Substantia nigra (tissue), 51 donors: ENCODE measurements at places on chromosomes 4 and X.

- no peak for DNase-seq
Observed at GRCh38 chrX:37958525-37959211, 47.7 kb upstream of the SYTL5 start.

GRCh38 chr4:128908735-128909134 lies 99.2 kb downstream of the JADE1 start:
- no peak for DNase-seq

GRCh38 chrX:13283512-13283911 lies 36.3 kb downstream of the ATXN3L start:
- DNase-seq: no peak

GRCh38 chr4:77636902-77637301 lies 31.3 kb downstream of the CXCL13 start:
- no peak for DNase-seq

GRCh38 chrX:33447285-33447684 lies 235.9 kb upstream of the DMD start:
- no peak for DNase-seq

- DNase-seq: no peak
Observed at GRCh38 chr4:86038037-86038436, 321.8 kb downstream of the MAPK10 start.

DNA sequence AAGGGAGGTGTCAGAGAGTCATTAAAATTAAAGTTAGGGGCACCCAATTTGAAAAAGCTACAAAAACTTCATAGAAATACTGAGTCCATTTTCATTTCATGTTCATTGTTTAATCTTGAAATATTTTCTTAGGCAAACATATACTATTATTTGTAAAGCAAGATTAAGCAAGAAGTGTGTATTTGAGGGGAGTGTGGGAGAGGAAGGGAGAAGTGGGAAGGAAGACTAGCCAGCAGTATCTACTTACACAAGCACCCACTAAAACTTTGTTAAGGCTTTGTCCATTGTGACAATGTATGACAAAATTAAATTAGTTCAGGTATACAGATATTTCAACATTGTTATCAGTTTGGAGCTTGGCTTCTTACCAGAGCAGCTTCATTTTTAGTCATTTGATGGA lies 222.9 kb downstream of the ARHGAP24 start:
- DNase-seq: no peak

DNA sequence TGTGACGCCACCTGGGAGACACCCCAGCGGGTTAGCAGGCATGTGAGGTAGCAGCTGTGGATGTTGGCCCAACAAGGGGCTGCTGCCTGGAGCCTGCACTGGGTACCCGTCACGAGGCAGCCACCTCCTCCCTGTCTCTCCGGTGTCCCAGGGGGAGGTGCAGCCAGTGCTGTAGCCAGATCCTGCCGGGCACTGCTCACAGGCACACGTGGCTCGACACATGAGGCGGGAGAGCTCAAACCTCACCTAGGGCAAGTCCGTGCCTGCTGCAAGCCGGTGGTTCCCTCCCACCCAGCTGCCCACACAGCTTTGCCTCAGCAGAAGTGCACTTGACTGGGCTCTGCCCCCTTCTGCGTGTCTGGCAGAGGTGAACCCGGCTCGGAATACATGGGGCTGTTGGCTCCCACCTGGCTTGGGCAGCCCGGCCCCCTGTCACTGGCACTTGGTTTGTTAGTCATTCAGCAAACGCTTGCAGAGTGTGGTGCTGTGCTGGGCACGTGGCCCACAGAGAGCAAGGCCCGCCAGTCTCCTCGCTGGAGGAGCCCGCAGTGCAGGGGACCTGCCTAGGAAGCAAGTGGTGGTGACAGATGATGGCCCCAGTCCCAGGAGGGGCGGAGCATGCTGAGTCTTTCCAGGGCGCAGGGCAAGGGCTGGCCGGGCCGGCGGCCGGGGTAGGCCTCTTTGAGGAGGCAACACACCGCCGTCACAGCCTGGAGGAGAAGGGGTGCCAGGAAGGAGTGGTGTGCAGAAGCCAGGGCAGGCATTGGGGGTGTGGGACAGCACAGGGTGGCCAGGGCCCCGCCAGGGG lies 10.1 kb upstream of the SH3TC1 start:
- peak; percentile 43 for DNase-seq

DNA sequence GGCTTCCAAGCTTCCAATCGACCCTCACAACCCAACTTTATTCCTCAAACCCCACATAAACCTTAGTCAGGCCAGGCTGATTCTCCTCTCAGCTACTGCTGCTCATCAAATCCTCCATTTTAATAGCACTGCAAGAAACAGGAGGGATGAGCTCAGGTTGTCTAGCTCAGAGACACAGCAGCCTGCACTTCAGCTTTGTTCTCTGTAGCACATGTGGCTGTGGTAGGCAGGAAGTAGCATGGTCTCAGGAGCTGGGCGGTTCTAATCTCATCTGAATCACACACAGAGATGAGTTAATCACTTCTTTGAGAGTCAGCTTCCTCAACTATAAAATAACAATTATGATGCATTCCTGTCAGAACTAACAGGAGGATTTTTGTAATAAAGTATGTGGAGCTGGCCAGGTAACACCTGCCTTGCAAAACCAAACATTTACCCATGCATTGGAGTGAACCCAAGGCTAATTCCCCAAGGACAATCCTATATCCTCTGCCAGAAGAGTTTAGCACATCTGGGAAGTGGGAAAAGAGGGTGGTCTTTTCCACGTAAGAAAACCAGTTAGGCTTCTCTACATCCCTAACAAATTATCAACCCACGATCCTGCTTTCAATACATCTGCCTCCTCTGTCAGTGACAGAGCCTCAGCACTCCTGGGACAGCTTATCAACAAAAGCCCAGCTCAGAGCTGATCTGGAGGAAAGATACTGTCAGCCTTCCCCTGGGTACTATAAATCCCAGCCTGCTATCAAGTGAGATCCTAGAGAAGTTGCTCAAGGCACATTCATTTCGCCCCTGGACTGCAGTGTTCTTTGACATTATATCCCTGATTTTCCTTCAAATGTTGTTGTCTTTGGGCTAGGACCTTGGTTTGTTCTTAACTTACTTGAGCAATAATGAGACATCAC lies 32.8 kb downstream of the ELOVL6 start:
- DNase-seq: no peak

DNA sequence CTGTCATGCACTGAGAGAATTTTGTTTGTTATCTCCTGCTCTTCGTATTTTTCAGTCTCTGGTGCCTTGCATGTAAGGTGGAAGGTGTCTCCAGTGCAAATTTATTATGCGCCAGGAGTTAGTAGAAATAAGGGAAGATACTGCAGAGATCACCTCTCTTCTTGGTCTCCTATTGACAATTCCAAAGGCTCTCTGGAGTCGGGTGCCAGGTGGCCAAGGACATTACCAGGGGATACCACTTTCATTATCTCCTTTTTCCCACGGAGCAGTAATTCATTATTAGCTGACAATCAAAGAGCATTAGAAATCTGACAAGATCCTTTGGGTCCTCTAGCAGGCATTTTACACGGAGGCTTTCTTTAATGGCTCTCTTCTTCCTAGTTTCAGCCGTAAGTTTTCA lies 26.0 kb downstream of the ADD1 start:
- DNase-seq: no peak

DNA sequence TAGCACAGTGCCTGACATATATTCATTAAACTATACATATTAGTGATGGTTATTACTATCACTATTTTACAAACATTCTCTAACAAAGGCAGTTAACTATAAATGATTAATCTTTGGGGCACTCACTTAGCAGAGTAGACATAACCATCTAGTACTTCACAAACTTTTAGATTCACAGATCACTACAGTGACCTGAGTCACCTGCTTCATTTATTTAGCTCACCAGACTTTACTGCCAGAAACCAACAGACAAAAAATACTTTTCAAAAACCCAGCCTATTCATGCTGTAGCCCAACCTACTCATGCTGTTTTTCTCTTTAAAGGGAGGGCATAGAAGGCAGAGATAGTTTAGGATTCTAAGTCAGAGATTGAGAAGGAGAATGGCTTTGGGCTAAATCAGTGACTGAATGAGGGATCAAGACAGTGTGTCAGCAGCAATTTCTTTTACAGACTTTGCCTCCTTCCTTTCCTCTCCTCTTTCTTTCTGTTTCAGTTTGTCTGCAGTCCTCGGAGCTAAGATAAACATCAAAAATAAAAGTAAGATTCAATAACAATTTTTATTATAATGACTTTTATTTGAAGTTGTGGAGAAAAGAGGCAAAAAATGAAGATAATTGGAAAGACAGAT lies 34.7 kb upstream of the PDE5A start:
- DNase-seq: no peak

DNA sequence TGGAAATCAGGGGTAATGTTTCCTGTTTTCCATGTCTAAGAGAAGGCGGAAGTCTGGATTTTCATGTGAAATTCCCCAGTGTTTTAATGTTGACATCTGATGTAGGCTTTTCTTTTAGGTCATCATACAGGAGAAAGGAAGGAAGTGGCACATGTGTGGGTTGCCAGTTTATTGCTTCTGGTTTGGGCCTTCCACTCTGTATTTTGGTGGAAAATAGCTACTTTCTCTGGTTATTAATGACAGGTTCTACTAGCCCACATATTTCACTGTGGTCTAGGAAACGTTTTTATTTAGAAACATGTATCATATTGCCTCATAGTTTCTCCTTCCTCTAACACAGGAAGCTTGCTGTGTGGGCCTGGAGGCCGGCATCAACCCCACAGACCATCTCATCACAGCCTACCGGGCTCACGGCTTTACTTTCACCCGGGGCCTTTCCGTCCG lies 7.2 kb downstream of the PDHA1 start:
- no peak for DNase-seq

DNA sequence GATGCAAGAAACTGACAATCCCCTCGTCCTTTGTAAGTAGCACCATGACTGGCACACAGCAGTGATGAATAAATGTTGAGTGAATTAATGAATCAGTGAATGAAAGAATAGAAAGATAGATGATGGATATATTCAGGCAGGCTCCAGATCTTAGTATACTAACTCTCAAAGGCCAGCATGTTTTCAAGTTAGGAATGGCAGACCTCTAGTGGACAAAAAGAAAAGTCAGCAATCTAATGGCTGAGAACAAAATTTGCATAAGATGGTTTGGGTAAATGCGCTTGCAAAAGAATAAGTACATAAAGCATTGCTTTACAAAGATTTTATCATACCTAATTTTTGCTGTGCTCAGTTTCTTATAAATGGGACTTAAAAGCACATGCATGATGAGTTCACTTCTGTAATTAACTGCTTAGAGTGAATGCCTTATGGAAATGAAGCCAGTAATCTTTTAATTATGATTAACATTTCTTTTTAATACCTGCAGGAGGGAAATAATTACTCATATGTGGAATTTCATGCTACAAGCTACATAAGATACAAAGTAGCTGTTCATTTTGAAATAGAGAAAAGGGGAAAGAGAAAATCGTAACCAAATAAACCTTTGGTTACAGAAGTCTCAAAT lies 126.9 kb upstream of the GPRIN3 start:
- DNase-seq: no peak

DNA sequence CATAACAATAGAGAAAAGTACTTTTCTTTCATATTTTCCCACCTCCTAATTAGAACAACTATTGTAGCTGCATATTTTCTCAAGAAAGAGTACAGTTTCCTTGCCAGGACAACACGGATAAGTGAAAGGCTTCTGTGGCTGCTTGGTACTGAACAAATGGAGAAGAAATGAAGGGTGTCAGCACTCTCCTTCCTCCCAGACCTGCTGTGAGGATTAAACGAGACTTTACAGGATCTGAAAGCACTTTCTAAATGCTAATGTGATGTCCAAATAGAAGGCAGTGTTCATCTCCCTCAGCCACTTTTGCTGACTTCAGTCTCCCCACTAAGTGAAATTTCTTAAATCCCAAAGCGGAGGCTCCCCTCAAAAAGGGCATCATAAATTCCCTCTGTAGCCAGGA lies 13.9 kb downstream of the NIPAL1 start:
- no peak for DNase-seq

DNA sequence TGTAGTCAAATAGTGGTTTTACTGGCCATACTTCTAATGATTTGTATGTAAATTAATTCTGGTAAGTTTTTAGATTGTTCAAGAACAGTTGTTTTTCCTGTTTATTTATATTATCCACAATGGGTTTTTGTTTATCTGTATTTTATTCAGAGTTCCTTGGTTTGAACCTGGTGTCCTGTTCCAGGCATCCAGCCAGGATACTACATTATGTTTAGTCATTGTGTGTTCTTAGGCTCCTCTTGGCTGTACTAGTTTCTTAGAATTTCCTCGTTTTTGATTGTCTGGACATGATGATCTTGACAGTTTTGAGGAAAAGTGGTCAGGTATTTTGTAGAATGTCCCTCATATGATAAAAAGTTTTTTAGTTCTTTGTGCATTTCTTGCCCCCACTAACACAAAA lies 7.8 kb downstream of the TIGD2 start:
- no peak for DNase-seq

DNA sequence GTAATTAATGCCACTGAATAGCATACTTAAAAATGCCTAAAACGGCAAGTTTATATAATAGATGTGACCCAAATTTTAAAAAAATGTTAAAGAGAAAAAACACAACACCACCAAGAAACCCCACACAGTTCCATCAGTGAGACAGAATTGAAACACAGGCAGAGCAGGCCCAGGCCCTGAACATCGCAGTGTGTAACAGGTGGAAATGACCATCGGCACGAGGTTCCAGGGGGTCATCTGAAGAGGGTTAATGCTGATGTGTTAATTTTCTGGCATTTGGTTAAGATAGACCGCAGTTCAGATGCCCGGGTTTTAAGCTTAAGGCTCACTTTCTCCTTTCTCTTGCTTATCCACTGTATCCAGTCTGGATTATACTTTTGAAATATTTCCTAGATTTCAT lies 66.8 kb downstream of the ANAPC4 start:
- DNase-seq: no peak

DNA sequence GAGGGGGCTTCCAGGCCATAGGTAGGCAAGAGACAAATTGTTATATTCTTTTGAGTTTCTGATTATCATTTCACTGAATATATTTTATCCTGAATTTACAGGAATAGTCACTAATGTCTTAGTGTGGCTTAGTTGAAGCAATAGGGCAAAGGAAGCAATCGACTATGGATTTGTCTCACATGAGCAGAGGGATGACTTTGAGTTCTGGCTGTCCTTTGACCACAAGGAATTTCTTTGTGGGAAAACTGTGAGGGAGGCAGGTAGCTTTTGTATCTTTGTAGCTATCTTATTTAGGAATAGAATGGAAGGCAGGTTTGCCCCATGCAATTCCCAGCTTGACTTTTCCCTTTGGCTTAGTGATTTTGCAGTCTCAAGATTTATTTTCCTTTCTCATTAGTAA lies 207.3 kb upstream of the ANXA10 start:
- DNase-seq: no peak

GRCh38 chr4:96154676-96155075 lies 314.8 kb downstream of the PDHA2 start:
- no peak for DNase-seq

DNA sequence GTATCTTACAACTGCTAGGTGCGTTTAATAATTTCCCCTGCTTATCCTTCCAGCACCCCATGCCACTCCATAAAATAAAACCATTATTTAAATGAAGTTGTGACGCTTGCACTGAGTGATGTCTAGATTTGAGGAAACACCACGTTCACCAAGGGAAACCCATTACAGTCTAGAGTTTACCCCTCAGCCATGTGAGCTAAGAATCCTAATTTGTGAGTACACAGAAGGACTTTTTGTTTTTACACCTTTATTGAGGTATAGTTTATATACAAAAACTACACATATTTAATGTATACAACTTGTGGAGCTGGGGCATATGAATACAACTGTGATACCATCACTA lies 326.8 kb downstream of the RAPGEF2 start:
- no peak for DNase-seq

- DNase-seq: no peak
Observed at GRCh38 chrX:12975670-12975965, 708 bp downstream of the TMSB4X start.

GRCh38 chr4:105474099-105474518 lies 247 bp upstream of the PPA2 start:
- peak; percentile 81 for DNase-seq

GRCh38 chr4:111433441-111433840 lies 711.8 kb upstream of the FAM241A start:
- DNase-seq: no peak
